Left ventricle myocardium superior (tissue), 1 donor: ENCODE measurements at places on chromosomes 16 and 17. TPM values are rescaled to one million over a fixed set of nuclear protein-coding genes. Genes with fewer than 3 reads are reported as not detected.

DNA sequence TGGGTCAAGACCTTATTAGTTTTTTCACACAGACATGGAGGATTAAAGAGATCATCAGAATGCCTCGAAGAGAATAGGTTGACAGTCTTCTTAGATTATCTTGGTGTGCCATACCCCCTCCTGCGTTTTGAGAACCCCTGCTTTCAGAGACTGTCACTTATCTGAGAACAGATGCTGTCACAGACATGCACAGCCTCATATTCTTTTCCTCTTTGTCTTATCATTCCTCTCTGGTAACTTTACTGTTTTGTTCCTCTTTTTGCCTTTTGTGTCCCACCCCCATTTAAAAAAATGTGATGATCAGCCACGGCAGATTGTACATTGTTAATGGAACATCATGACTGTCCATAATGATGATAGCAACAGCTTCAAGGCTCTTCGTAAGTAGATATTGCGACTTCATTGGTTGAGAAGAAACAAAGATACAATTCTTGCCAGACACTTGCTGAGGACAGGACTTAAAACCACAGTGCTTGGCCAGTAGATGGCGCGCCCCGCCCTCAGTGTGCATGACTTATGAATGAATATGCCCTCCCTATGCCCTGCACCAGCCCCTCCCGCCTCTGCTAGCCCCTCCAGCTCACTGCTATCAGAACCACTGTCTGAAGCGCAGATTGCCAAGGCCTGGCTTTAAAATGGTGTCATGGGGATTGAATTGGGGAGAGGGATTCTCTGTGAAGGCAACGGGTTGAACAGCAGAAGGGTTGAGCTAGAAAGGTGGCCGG lies 2.6 kb upstream of the PITPNC1 start:
- DNase-seq = peak; percentile 94

GRCh38 chr17:81601525-81602120 lies 35.3 kb downstream of the NPLOC4 start:
- no peak for DNase-seq

- DNase-seq = no peak
Observed at GRCh38 chr17:17598003-17598402, 6.5 kb upstream of the PEMT start.

GRCh38 chr17:8753976-8754440 lies 4.3 kb downstream of the SPDYE4 start:
- no peak for DNase-seq

GRCh38 chr16:10611825-10612342 lies 31.5 kb upstream of the EMP2 start:
- DNase-seq = no peak

GRCh38 chr17:48330421-48330820 lies 99.6 kb downstream of the SKAP1 start:
- no peak for DNase-seq

- DNase-seq = peak; percentile 69
Observed at GRCh38 chr16:88681709-88682451, 4.4 kb downstream of the SNAI3 start.

Gene CD300E
- 0.27 TPM for total RNA-seq

Gene PRSS36
- total RNA-seq = 2.7 TPM

Gene MYH8
- not detected for total RNA-seq

DNA sequence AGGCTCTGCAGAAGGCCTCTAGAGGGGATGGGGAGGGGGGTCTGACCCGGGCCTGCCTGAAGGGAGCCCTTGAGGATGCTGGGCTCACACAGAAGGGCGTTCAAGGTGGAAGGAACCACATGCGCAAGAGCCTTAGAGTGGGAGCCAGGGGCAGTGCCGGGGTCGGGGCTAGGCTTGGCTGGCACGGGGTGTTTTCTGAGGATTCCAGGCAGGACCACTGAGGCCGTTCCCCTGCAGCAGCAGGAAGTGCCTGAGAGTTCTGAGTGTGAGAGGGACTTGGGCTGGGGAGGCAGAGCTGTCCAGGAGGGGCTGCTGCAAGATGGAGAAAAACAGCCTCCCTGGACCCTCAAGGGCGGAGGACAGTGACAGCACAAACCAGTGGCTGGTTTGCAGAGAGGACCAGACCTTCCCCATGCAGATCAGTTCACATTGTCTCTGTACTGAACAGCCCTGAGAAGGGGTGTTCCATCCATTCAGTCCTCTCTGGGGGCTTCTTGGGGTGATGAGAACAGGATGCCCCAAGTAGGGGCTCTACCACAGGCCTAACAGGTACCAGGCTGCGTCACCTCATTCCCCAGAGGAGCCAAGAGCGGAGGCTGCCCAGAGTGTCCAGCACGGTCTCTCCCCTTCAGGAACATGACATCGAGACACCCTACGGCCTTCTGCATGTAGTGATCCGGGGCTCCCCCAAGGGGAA lies 3.4 kb downstream of the NDRG4 start:
- DNase-seq = no peak

DNA sequence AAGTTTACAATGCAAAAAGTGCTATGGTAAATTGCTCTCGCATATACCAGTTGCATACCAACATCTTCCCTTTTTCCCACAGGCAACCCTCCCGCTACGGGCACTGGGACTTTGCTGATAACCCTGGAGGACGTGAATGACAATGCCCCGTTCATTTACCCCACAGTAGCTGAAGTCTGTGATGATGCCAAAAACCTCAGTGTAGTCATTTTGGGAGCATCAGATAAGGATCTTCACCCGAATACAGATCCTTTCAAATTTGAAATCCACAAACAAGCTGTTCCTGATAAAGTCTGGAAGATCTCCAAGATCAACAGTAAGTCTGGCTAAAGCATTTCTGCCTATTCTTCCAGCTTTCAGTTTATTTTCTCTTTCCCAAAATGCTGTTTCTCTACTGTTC lies 27.9 kb upstream of the HSBP1 start:
- no peak for DNase-seq

DNA sequence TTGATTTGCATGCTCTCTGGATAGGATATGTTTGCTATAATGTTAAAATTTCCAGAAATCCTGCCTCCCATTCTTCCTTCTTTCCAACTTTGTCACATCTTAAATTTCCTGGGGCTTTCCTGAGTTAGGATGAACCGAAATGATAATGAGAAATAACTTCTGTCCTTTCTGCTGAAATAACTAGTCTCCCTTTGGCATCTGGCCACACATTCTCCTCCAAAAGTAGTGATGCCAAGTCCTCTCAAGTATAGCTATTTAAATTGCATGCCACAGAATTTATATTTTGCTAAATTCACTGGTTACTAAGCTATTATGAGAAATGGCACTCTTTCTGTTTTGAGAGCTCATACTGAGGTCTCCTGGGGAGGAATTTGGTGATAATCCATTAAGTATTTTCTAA lies 30.6 kb downstream of the FAM20A start:
- DNase-seq = no peak

GRCh38 chr16:60432472-60432871 lies 1603.8 kb downstream of the CDH8 start:
- no peak for DNase-seq

DNA sequence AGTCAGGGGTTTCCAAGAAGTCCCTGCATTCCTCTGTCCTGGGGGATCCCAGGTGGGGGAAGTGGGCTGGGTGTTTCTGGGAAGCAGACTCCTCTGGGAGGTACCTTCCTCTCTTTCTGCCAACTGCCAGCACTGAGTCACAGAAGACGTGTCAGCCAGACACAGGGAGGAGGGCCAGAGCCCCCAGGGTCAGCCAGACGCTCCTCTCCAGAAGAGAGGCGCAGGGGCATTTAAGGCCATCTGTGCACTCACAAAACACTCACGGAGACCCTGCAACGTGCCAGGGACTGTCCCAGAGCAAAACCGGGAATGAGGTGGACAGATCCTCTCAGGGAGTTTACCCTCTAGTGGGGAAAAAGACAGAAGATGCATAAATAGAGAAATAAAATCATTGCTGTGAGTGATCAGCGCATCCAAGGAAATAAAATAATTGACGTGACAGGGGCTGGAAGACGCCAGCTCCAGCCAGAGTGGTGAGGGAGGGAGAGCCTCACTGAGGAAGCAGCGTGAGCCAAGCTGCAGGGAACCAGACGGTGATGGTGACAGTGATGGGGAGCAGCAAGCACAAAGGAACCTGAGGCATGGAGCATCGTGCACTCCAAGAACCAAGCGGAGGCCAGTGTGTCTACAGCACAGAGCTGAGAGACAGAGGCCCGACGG lies 105.4 kb downstream of the ZNF423 start:
- DNase-seq = no peak

- DNase-seq = no peak
Observed at GRCh38 chr17:18064053-18064452, 23.7 kb upstream of the DRG2 start.

DNA sequence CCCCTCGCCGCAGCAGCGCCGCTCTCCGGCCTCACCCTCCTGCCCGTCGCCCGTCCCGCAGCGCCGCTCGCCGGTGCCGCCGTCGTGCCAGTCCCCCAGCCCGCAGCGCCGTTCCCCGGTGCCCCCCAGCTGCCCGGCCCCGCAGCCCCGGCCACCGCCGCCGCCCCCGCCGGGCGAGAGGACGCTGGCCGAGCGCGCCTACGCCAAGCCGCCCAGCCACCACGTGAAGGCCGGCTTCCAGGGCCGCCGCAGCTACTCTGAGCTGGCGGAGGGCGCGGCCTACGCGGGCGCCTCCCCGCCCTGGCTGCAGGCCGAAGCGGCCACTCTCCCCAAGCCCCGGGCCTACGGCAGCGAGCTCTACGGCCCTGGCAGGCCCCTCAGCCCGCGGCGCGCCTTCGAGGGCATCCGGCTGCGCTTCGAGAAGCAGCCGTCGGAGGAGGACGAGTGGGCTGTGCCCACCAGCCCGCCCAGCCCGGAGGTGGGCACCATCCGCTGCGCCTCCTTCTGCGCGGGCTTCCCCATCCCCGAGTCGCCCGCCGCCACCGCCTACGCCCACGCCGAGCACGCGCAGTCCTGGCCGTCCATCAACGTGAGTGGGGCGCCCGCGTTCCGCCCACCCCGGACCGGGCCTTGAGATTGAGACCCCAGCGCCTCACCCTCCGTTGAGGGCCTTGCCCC lies 15.0 kb downstream of the TBKBP1 start:
- peak; percentile 80 for DNase-seq

- no peak for DNase-seq
Observed at GRCh38 chr16:3780570-3780969, 63.2 kb upstream of the TRAP1 start.

GRCh38 chr16:1117176-1117900 lies 21.3 kb upstream of the C1QTNF8 start:
- DNase-seq = no peak

DNA sequence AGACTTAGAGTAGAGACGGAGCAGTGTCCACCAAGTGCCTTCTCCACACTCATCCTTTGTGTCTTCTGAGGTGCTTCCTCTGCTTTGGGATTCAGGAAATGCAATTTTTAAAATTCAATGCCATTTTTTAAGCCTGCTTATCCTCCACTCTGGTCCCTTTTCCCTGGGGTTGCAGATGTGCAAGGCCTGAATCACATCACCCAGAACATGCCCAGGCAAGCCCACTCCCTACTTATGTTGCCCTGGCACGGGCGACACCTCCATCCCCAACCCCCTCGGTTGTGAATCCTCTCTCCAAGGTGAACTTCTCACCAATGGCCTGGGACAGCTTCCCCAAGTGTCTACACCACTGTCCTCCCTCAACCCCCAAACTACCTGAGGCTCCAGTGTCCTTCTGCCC lies 116.2 kb downstream of the C17orf67 start:
- DNase-seq = no peak

Gene TBC1D3H
- not detected for total RNA-seq

- peak; percentile 13 for DNase-seq
Observed at GRCh38 chr17:3993493-3994220, 29.4 kb upstream of the ATP2A3 start.

Gene KRT40
- not detected for total RNA-seq

- DNase-seq = no peak
Observed at GRCh38 chr16:51569203-51569931, 418.3 kb upstream of the SALL1 start.

Gene KRT24
- total RNA-seq = not detected
